Mesothelial cell of epicardium (in vitro differentiated cells): ENCODE measurements at places on chromosomes 2 and 18. TPM values are rescaled to one million over a fixed set of nuclear protein-coding genes. Genes with fewer than 3 reads are reported as not detected.

The NAT8 gene
- total RNA-seq: not detected in 3 replicates

The TRAPPC12 gene
- 121 to 134 TPM (median 128 TPM) in 3 replicates for total RNA-seq

The NEUROD1 gene
- not detected in 3 replicates for total RNA-seq

The CCDC141 gene
- total RNA-seq: 1.0 to 1.2 TPM (median 1.1 TPM) in 3 replicates

The AMER3 gene
- total RNA-seq: not detected in 3 replicates

GRCh38 chr18:48542513-48543181 is 3.8 kb downstream of the CTIF start:
- no peaks in the 10 kb centered on the region for H3K36me3 ChIP-seq
- peaks cover 59% of the 10 kb centered on the region for H3K4me1 ChIP-seq
- no peaks in the 10 kb centered on the region for H3K27me3 ChIP-seq
- no peak for DNase-seq
- peak overlapping the region; percentile 80 for H3K27ac ChIP-seq

- no peak for DNase-seq
- no peak overlapping the region for H3K4me3 ChIP-seq
- peaks cover 1% of the 10 kb centered on the region for H3K27me3 ChIP-seq
- no peaks in the 10 kb centered on the region for H3K4me1 ChIP-seq
Observed at GRCh38 chr2:178163395-178163794, 30.9 kb upstream of the OSBPL6 start.

GRCh38 chr18:57346876-57347275 is 5.5 kb upstream of the ST8SIA3 start:
- H3K27me3 ChIP-seq: peaks cover 80% of the 10 kb centered on the region
- H3K36me3 ChIP-seq: no peaks in the 10 kb centered on the region
- peaks cover 2% of the 10 kb centered on the region for H3K4me1 ChIP-seq
- DNase-seq: no peak
- no peak overlapping the region for H3K4me3 ChIP-seq

DNA sequence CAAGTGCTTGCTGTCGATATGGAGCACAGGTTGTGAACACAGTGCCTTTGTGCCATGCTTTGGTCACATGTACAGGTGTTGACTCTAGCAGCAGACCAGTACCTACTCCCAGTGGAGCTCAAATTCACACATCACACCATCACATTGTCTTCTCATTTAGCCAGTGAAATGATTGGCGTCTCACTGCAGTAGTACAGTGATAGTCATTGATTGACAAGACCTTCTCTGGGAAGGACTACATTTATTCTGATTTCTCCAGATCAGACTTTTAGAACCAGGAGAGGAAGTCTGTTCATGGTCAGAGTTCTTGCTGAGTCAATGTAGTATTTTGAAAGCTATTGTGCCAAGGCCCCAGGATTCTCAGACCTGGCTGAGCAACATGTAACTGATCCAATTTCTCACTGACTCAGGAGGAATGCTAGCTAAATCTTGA is 75.2 kb downstream of the FMNL2 start:
- H3K36me3 ChIP-seq: no peaks in the 10 kb centered on the region
- DNase-seq: no peak
- H3K27ac ChIP-seq: no peak overlapping the region
- H3K4me3 ChIP-seq: no peak overlapping the region

DNA sequence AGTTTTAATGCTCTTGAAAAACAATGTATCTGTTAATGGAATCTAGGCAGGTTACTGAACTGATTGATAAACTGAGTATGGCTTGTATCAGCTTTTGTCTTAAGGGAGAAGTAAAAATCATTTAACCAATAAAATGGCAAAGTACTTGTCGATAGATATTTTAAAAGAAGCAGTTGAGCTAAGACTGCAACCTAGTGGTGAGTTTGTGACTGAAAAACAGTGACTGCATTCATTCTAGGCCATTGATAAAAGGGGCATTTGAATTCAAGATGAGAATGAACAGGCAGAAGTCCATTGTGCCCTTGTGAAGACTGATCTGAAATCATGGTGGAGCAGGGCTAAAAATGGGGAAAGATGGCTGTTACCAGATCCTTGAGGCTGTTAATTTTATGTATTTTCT is 59.4 kb upstream of the MSTN start:
- H3K4me1 ChIP-seq: peaks cover 16% of the 10 kb centered on the region
- H3K4me3 ChIP-seq: no peak overlapping the region
- H3K27me3 ChIP-seq: peaks cover 4% of the 10 kb centered on the region
- H3K27ac ChIP-seq: no peak overlapping the region

DNA sequence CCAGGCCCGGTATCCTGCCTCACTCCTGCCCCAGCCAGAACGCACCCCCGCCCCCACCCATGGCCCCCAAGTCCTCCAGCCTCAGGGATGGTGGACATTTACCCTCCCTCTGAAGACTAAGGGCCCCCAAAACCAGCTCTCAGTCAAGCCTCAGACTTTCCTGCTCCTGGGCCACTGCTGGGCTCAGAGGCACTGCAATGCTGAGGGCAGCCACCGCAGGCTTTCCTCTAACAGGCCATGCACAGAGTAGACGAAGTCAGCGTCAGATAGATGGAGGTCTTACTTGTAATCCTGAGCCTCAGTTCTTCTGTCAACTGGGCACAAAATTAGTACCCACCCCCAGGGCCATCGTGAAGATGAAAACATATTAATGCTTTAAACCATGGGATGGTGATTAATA is 92.6 kb downstream of the TTC32 start:
- H3K27ac ChIP-seq: no peak overlapping the region
- no peaks in the 10 kb centered on the region for H3K36me3 ChIP-seq
- no peak overlapping the region for H3K4me3 ChIP-seq
- DNase-seq: no peak

- no peaks in the 10 kb centered on the region for H3K36me3 ChIP-seq
- no peaks in the 10 kb centered on the region for H3K27me3 ChIP-seq
- H3K4me3 ChIP-seq: no peak overlapping the region
- H3K4me1 ChIP-seq: peaks cover 3% of the 10 kb centered on the region
- no peak for DNase-seq
Observed at GRCh38 chr18:49519101-49519971, 32.3 kb upstream of the C18orf32 start.

GRCh38 chr2:172308253-172308935 is 119.0 kb upstream of the ITGA6 start:
- peaks cover 20% of the 10 kb centered on the region for H3K4me1 ChIP-seq
- H3K36me3 ChIP-seq: no peaks in the 10 kb centered on the region
- H3K4me3 ChIP-seq: no peak overlapping the region
- no peak for DNase-seq
- no peaks in the 10 kb centered on the region for H3K27me3 ChIP-seq

The HOXD13 gene
- total RNA-seq: 0.49 to 0.63 TPM (median 0.56 TPM) in 3 replicates

GRCh38 chr18:28469946-28470345 is 293.0 kb upstream of the CDH2 start:
- DNase-seq: no peak
- H3K27ac ChIP-seq: no peak overlapping the region
- H3K4me3 ChIP-seq: no peak overlapping the region

The CDK15 gene
- total RNA-seq: 6.8 to 7.3 TPM (median 7.2 TPM) in 3 replicates

DNA sequence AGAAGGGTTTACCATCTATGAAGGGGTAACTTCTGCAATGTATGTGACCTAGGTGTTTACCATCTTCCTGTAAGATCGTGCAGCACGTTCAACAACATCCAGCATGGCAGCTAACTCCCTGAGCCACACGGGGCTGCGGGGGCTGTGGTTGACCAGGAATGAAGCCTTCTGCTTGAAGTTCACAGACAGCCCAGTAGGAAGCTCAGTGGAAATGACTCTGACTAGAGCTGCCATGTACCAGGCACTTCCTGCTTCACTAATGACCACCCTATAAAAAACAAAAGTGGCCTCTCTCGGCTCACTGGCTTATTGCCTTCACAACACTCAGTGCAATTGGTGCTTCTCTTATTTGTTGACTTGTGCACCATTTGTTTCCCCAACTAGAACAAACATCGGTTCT is 99.7 kb upstream of the SMAD7 start:
- peaks cover 33% of the 10 kb centered on the region for H3K4me1 ChIP-seq
- no peaks in the 10 kb centered on the region for H3K36me3 ChIP-seq
- H3K27me3 ChIP-seq: no peaks in the 10 kb centered on the region
- DNase-seq: no peak
- no peak overlapping the region for H3K27ac ChIP-seq
- no peak overlapping the region for H3K4me3 ChIP-seq

DNA sequence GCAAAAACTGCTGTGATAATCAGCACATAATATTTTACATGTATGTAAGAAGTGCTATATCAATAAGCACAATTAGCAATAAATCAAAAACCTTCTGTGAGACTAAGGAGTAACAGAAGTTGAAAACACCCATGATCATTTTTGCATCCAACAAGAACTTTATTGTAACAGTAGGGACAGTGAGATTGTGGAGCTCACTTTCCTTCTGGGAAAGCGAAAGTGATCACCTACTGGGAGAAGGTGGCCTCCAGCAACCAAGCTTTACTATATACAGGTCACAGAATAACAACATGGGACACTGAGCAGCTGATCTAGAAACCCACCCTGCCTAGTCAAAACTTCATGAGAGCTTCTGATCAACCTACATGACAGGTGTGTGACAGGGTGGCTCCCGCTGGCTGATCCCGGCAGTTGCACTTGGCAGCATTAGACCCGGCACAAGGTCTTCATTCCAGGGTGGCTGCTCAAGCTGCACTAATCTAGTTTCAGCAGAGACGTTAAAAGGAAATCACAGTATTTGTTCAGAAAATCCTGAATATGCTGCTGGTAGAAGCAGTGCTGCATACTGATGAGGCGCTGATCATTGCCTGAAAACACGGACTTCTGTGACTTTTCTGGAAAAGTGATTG is 63.5 kb upstream of the ARL5A start:
- no peak for DNase-seq
- no peak overlapping the region for H3K4me3 ChIP-seq
- peaks cover 16% of the 10 kb centered on the region for H3K4me1 ChIP-seq
- no peak overlapping the region for H3K27ac ChIP-seq

DNA sequence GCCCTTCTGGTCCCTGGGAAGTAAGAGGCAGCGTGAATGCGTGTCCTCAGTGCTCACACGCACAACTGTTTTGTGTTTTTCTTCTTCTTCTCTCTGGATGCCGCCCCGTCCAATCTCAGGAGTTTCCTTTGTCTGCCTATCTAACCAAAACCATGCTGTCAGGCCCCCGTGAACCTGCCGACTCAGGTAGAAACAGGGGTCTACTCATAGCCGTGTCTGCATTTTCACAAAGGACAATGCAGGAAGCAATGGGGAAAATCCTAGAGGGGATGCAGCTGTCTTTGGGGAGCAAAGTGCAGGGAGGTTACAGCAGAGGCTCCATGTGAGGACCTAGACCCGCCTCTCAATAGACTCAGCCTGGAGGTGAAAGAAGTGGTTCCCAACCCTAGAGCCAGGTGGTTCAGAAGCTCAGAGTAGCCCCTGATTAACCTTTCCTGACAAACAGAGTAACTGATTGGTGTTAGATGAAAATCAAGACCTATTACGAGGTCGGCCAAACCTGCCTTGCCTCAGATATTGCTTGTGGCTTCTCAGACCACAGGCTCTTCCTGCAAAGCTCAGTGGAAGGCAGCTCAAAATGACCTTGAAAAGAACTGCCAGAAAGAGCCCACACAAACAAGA is 49.3 kb downstream of the CD226 start:
- DNase-seq: no peak
- no peak overlapping the region for H3K4me3 ChIP-seq
- H3K36me3 ChIP-seq: no peaks in the 10 kb centered on the region
- H3K27me3 ChIP-seq: no peaks in the 10 kb centered on the region
- no peaks in the 10 kb centered on the region for H3K4me1 ChIP-seq
- no peak overlapping the region for H3K27ac ChIP-seq

The CCDC85A gene
- 1.8 to 2.2 TPM (median 1.9 TPM) in 3 replicates for total RNA-seq

The SLC11A1 gene
- 0.53 to 0.79 TPM (median 0.76 TPM) in 3 replicates for total RNA-seq

DNA sequence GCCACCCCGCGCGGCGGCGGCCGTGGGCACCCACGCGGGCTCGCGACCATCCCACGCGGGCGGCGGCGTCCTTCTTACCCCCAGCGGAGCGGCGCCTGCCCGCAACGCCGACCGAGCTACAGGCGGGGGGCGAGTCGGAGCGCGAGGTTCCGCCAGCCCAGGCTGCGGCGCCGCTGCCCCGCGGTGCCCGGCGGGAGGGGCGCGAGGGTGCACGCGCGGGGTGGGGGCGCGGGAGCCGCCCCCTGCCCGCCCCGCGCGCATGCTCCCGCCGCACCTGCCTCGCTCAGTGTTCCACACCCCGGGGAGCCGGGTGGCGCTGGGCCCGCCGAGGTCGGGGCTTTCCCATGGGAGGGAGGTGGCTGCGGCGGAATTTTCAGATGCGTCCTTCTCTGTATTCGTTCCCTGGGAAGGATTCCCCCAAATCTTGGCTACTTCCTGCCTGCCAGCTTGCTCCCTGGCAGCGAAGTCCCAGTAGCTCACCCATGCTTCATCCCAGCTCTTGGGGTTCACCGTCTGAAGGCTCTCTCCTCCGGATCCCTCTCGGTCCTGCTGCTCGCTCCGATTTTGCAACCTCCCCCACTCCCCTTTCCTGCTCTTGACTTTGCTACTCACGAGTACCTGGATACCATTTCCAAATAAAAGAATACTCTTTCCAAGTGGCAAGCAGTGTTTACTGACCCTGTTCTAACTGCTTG is at the start of gene L3MBTL4:
TSS of gene L3MBTL4 (minus strand) at position 189 of the 695 bp plus-strand sequence. CDS start 103,286 bp downstream, outside the sequence.
- H3K27me3 ChIP-seq: peaks cover 43% of the 10 kb centered on the region
- peak within 1 kb of the TSS; percentile 86 for H3K4me3 ChIP-seq
- DNase-seq: peak; percentile 67
- no peaks in the 10 kb centered on the region for H3K36me3 ChIP-seq

- no peaks in the 10 kb centered on the region for H3K4me1 ChIP-seq
- H3K4me3 ChIP-seq: no peak overlapping the region
- no peaks in the 10 kb centered on the region for H3K27me3 ChIP-seq
- H3K27ac ChIP-seq: no peak overlapping the region
- H3K36me3 ChIP-seq: peaks cover 2% of the 10 kb centered on the region
Observed at GRCh38 chr2:125373293-125373692, 1282.7 kb upstream of the GYPC start.

DNA sequence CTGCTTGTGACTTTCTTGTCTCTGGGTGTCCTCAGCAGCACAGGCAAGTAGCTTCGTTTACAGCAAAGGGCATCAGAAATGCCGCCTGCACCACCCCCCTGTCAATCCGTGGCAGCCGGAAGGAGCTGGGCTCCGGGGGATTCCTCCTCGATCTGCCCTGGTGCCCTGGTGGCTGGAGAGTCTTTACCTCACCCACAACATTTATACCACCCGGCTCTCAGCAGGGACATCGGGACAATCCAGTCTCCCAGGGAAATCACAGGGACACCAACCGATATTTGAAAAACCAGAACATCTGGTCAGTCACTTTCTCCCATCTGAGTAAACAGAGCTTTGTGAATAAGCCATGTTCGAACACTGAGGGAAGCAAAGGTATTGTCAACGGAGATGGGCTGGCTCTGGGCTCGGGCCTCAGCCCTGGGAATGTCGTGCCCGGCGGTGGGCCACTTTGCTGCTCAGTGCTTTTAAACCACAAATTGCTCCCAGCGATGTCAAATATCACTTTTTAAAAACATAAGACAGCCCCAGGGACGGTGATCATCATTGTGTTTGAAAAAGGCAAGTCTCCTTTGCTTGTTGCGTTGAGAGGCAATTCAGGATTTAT is 210.0 kb upstream of the SALL3 start:
- no peak overlapping the region for H3K4me3 ChIP-seq
- H3K36me3 ChIP-seq: no peaks in the 10 kb centered on the region
- peaks cover 11% of the 10 kb centered on the region for H3K4me1 ChIP-seq

DNA sequence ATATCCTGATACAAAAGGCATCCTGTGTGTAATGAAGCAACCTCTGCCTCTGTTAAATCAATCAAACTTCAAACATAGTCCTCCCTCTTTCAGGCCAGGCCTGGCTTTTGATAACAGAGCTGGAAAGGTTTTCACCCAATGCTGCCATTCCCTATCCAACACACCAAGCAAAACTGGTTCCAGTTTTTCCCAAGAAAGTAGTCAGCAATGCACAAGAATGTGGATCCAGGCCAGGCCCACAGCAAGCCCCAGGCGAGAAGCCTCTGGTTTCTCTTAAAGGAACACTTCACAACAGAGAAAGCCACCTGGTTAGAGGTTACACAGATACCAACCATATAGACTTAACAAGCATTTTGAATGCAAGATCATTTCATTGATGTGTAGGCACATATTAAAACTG is 49.2 kb upstream of the CCDC150 start:
- no peaks in the 10 kb centered on the region for H3K36me3 ChIP-seq
- peak overlapping the region; percentile 89 for H3K27ac ChIP-seq
- H3K27me3 ChIP-seq: peaks cover 5% of the 10 kb centered on the region
- peaks cover 48% of the 10 kb centered on the region for H3K4me1 ChIP-seq
- H3K4me3 ChIP-seq: no peak overlapping the region
